ENCODE measurements at places on chromosomes 13 and 19. TPM values are rescaled to one million over a fixed set of nuclear protein-coding genes. Genes with fewer than 3 reads are reported as not detected.

The NPAS1 gene
- 1.8 TPM for total RNA-seq

The LHB gene
- total RNA-seq: not detected

The SERTAD1 gene
- 8.6 TPM for total RNA-seq

The CDC16 gene
- 80.5 TPM for total RNA-seq

The FCER2 gene
- total RNA-seq: not detected

The NOTCH3 gene
- total RNA-seq: 60.6 TPM

The GPR18 gene
- not detected for total RNA-seq

The C13orf42 gene
- not detected for total RNA-seq

The SERP2 gene
- not detected for total RNA-seq

The SLC7A1 gene
- total RNA-seq: 164 TPM

The LILRB3 gene
- not detected for total RNA-seq

The KLF1 gene
- total RNA-seq: not detected

The IL17D gene
- 2.2 TPM for total RNA-seq

The TPTE2 gene
- total RNA-seq: not detected

The NLRP11 gene
- total RNA-seq: 0.26 TPM

The PRRG2 gene
- total RNA-seq: 8.4 TPM

The GJB6 gene
- not detected for total RNA-seq

The SMIM44 gene
- total RNA-seq: not detected

The STARD13 gene
- 12.9 TPM for total RNA-seq

The ZNF497 gene
- total RNA-seq: 1.7 TPM

The PGLYRP2 gene
- not detected for total RNA-seq

The KCTD4 gene
- not detected for total RNA-seq

The KCTD15 gene
- total RNA-seq: 34.6 TPM

The PEAK3 gene
- total RNA-seq: not detected

The CERS1 gene
- 19.0 TPM for total RNA-seq

The PALM3 gene
- 25.9 TPM for total RNA-seq

The GTF3A gene
- total RNA-seq: 141 TPM

The SIGLEC7 gene
- total RNA-seq: not detected

The IRGC gene
- total RNA-seq: not detected

The TMEM38A gene
- total RNA-seq: 3.8 TPM

All from Caco-2 (cell line).